ENCODE measurements at places on chromosomes 4 and X.

GRCh38 chrX:129739578-129739977, 799 bp downstream of the XPNPEP2 start:
- DNase-seq = no peak

- no peak for DNase-seq
Measured at GRCh38 chrX:138082251-138082650, 516.3 kb downstream of the ZIC3 start.

- DNase-seq = no peak
Measured at GRCh38 chr4:73663576-73663975, 43.3 kb upstream of the RASSF6 start.

- no peak for DNase-seq
Measured at GRCh38 chr4:12933760-12934221, 550.3 kb downstream of the RAB28 start.

GRCh38 chrX:154123241-154124219, 20.5 kb upstream of the OPN1LW start:
- peak; percentile 10 for DNase-seq

- DNase-seq = no peak
Measured at GRCh38 chr4:147326591-147326990, 154.3 kb upstream of the EDNRA start.

DNA sequence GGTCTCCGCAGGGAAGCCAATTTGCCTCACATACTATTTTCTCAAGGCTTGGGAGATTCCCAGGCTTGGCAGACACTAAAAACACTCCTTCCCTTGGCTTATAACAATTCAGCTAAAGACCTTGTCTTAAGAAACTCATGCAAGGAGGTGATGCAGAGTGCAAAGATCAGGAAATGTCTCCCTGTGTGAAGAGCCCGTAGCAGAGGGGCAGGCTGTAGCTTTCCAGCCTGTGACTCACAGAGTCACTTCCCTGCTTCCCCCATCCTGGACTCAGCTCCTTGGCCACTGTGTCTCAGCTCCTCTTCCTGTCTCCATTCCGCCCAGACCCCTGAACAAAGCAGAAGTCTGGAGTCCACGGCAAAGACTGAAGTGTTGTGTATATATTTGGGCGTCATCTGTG, 56.1 kb downstream of the KDR start:
- no peak for DNase-seq

GRCh38 chrX:477441-478012, 90.8 kb upstream of the PPP2R3B start:
- no peak for DNase-seq

DNA sequence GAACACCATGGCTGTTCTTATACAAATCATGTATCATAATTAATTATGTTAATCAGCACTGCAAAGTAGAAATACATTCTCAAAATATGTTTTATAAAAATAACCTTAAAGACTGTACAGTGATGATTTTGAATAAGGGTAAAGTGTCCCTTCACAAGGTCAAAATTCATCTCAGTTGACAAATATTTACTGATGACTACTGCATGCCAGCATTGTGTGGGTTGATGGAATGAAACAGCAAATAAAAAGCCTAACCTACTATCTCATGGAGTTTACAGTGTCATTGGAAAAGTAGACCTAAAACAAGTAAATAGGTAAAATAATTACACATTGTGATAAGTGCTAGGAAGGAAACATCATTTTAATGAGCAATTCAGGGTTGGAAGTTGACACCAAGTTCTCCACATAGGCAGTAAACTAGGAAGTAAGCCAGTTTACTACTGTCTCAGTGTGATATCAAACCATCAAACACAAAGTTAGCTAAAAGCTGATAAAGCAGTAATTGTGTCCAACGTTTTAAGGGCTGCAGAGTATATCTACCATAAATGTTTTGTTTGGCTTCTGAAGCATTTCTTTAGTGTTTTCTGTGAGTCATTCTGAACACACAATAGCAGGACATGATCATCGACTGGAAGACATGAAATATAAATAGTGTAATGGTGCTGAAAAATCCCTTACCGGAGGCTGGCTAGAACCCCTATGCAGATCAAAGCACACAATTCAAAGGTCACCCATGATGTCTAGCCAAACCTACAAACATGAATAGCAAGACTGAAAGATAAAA, 221.8 kb downstream of the DACH2 start:
- no peak for DNase-seq

- DNase-seq = no peak
Measured at GRCh38 chrX:55005256-55005655, 5.1 kb downstream of the APEX2 start.

- no peak for DNase-seq
Measured at GRCh38 chr4:67342291-67342690, 203.0 kb downstream of the CENPC start.

- DNase-seq = no peak
Measured at GRCh38 chr4:2356123-2357069, 62.0 kb downstream of the ZFYVE28 start.

GRCh38 chr4:185730387-185730786, 81.6 kb downstream of the SORBS2 start:
- DNase-seq = no peak

DNA sequence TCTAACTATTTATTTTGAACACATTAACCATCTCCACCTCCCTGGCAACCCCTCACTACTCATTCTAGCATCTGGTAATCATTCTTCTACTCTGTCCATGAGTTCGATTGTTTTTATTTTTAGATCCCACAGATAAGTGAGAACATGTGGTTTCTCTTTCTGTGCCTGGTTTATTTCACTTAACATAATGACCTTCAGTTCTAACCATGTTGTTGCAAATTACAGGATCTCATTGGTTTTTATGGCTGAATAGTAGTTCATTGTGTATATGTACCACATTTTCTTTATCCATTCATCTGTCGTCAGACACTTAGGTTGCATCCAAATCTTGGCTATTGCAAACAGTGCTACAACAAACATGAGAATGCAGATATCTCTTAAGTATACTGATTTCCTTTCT, 33.4 kb upstream of the FAM47B start:
- DNase-seq = no peak

DNA sequence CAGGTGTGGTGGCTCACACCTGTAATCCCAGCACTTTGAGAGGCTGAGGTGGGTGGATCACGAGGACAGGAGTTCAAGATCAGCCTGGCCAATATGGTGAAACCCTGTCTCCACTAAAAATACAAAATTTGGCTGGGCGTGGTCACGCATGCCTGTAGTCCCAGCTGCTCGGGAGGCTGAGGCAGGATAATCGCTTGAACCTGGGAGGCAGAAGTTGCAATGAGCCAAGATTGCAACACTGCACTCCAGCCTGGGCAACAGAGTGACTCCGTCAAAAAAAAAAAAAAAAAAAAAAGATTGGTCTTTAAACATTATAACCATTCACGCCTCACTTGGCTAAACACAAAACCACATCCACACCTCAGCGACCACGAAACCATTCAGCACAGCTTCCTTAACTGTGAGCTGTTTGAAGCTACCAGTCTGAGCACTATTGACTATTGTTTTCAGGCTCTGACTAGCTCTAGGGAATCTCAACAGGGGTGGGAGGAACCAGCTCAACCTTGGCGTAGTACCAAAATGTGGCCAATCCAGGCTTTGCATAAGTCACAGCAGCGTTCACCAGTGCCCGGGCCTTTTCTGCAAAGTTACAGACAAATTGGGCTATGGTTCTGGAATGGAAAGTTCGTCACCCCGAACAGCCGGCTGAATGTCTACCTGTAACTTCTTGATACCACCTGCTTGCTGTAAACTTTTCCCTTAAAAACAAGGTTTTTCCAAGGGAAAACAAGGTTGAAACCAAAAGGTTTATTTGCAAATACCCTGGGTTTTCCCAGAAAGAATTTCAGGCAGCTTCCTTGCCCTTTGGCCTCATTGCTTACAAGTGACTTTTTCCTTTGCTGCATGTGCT, 73.6 kb upstream of the DHX15 start:
- DNase-seq = peak; percentile 23

- DNase-seq = no peak
Measured at GRCh38 chr4:109131559-109131958, 170.9 kb downstream of the COL25A1 start.

DNA sequence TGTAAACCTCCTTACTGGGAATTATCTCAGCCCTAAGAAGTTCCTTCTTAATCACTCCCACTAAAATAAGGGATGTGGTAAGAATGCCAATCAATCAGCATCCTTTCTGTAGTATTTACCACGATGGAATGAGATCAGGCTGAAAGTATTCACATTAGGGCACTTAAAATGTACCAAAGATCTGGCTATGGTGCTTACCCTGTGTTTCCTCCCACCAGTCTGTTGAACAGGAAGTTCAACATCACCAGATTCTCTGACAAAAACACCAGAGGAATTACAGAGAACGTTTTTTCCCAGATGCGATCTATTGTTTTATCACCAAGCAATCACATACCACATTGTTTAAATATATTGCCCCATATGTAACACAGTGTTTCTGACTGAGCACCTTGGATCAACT, 2.1 kb upstream of the CLCN3 start:
- DNase-seq = no peak

GRCh38 chr4:156779042-156779441, 192.6 kb downstream of the PDGFC start:
- DNase-seq = no peak

- peak; percentile 34 for DNase-seq
Measured at GRCh38 chrX:43655151-43656004, 721 bp upstream of the MAOA start.

DNA sequence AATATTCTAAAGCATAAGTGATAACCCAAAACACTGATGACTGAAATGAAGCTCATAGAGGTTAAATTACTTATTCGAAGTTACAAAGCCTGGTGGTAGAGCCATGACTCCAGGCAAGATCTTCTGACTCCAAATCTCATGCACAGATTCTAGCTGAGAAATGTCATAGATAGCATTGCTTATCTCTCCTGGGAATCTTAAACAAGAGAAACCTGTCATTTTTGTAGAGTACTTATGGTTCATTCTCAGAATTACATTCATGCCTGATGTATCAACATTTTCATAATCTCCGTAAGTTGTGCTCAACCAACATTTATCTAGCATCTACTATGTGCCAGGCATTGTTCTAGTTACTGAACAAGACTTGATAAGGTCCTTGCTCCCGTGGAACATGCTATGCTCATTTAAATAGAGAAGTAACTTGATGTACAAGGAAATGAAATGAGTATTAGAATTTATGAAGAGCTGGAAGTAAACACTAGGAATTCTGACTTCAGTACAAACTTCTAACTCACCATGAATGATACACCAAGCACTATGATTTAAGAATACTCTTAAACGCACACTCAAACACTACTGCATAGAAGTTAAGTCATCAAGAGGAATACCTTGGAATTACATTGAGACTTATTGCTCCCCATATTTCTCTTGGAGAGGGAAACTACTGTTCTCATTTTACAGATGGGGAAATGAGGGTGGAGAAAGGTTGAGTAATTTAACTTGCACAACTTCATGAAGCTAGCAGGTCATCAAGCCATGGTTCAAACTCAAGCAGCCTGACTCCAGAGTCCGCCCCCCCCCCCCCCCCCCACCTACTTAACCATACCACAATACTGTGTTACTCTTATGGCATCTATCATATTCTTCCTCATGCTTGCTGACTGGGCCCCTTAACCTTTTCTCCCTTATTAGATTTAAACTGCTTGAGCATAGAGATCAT, 45.4 kb downstream of the MBNL3 start:
- no peak for DNase-seq

DNA sequence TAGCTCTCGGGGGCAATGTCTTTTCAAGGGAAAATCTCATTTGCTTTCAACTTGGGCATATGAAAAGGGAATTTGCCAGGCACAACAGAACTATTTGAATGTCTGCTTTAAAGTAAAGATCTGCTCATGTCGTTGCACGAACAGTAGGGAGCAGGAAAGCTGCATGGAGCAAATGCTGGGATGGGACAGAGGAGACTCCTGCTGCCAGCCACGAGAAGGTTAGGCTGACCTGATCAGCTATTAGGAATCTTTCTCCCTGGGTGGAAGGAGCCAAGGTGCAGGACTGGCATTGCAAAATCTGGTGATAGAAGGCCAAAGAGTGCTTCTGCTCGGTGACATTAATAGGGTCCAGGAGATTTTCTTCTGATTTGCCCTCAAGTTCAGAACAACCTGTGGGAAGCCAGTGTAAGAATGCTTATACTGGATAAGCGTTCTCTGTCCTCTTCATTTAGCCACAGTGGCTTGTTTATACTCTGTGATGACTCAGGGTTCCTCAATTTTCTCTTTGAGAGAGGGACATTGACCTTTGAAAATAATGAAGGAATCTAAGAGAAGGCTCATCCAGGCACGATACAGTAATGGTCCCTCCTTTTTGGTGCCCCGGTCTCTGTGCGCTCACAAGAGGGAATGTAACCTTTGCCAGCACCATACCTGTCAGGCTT, 22.9 kb downstream of the FHL1 start:
- DNase-seq = no peak

- no peak for DNase-seq
Measured at GRCh38 chr4:162456106-162456505, 292.3 kb upstream of the FSTL5 start.

DNA sequence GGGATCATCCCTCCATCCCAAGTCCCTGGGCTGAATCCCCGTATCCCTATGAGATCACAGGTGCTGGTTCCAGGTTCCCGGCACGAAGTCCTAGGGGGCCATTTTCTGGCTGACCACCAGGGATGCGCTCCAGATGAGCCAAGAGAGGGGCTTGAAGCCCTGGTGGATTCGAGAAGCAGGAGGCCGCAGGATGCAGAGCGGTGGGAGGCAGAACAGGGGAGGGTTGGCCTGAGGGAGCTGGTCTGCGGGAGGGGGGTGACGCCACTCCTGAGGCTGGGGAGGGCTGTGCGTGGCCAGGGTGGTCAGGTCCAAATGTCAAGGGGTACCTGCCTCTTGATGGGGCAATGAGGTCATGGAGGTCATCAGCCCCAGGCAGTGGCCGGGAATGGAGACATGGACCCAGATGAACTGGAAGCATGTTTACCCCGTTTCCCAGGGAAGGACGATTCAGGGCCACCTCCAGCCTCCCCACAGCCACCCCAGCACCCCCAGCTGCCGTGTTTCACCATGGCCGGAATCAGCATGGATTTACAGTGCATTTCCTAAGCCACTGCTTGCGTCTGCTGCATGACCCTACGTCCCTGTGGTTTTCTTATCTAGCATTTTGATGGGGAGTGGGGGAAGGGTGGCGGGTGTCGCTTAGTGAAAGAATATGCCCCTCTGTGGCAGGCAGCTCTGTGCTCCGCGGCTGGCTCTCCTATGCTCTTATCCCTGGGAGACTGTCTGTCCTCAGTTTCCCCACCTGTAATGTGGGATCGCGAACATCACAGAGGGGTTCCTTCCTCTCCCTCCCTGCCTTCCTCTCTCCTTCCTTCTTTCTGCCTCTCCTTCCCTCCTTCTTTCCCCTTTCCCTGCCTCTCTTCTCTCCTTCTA, 17.0 kb upstream of the HTRA3 start:
- no peak for DNase-seq

DNA sequence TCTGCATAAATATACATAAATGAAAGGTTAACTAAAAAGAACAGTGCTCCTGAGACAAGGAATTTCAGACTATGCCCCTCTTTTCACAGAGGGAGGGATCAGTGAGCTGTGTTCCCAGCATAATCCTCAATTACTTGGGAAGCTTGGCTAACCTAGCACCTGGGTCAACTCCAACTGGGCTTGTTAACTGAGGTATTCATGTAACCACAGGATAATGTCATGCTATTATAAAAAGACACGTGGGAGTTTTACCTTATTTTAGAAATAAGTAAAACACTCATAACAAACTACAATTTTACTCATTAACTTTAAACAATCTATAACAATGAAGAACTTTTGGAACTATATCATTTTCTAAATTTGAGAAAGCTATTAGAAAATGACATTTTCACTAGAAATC, 48.6 kb downstream of the RPGR start:
- DNase-seq = no peak

Data from stimulated activated naive CD8-positive, alpha-beta T cell treated with anti-CD3 and anti-CD28 coated beads, Interleukin-15, amount 100 ng/mL, for 72 hours (primary cell).